Sciatic nerve (tissue), 2 donors: ENCODE measurements at places on chromosomes 4 and X.
A peak's percentile ranks its signal among the peaks of the same experiment; 100 is the strongest.

DNA sequence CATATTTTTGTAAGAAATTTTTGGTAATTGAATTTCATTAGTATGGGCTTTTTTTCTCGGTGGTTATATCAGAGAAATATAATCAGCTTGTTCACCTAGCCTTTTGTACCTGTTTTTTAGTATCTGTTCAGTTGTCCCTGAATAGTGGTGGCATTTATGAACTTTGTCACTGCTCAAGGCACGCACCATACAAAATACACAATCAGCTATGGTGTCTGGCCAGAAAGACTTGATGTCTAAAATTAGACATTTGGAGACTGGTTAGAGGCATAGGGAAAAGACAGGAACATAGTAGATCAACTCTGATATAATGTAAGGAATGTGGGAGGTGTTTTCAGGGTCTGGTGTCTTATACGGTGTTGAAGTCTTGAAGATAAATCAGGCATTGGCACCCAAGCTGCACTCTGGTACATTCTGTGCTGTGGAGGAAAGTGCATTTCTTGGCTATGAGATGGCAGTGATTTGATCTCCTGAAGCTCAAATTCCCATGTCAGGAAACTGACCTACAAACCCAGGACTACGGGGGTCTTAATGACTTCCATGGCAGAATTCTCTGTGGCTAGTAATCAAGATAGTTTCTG, 3.6 kb downstream of the ART3 start:
- DNase-seq = no peak

DNA sequence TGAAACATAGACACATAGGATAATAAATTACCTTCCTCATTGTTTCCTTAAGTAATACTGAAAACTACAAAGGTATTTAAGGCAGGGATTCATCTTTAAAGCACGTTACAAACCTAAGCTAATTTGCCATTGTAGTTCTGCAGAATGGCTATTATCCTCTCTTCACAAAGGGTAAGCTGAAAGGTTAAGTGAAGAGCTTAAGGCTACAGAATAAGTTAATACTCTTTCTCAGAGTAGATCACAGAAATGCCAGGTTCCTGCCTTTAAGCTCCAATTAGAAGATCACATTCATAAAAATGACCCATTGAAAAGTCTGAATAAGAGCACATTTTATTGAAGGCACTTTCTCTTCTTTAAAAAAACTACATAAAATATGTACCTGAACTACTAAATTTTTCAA, 42.1 kb upstream of the PRDM5 start:
- DNase-seq = no peak

DNA sequence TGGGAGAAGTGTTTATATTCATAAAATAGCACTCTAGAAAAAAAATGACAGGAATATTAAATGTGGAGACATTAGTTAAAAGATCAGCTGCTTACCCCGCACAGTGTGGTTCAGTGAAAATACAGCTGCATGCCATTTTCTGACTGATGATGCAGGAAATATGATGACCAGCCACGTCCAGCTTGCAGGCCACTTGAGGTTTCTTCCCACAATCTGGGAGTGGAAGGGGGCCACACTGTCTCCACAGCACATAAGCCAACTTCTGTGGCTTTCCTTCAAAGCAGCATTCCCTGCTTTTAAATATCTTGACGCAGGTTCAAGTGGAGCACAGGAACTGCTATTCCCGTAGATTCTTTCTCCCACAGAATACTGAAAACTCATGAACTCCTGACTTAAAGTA, 173.4 kb upstream of the GALNT7 start:
- no peak for DNase-seq

- DNase-seq = no peak
Measured at GRCh38 chrX:2485789-2486345, 14.9 kb downstream of the DHRSX start.

DNA sequence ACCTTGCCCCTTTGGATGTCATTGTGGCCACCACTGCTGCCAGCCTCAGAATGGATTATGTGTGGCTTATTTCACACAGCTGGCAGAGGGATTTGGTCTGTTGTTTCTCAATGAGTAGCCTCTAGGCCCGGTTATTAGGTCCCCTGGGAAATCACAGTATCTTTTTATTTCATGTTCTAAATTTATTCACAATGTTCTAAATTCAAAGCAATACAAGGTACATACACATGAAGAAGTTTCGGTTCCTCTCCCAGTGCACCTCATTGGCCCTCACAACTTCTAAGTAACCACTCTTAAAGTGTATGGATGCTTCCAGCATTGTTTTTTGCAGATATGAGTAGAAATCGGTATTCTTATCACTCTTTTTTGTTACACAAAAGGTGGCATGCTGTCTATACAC, 262.7 kb downstream of the RCHY1 start:
- no peak for DNase-seq

DNA sequence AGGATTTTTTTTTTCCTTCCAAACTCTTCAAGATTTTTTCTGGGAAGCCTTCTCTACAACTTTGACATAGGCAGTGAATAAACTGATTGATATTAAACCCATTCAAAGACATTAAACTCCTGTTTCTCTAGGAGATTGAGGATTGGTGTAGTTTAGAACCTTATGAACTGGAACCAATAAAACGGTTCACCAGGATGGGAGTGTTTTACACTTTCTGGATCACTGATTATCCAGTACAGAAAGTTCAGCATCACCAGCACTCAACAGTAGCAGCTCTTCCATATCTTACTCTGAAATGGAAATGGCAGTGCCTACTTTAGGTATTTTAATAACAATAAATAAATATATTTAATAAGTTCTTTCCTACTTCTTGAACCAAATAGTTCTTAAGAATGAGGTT, 76.7 kb downstream of the BMPR1B start:
- no peak for DNase-seq

DNA sequence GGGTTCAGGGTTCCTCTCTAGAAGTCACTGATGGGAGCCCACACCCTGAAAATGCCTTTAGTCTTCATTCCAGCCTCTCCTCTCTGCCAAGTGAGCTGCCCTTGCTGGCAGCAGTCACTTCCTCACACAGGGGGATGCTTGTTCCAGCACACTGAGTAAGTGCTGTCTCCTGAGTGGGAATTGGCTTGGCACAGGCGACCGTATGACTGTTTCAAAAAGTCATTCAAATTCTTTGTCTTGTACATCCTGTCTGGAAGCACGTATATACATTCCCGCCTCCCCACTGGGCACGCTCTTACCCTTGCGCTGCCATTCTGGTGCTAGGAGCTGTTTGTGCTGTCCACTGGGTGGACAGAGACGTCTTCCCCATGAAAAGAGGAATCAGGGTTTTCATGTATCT, 40.2 kb upstream of the CD99 start:
- no peak for DNase-seq

- no peak for DNase-seq
Measured at GRCh38 chrX:116409219-116409618, 27.2 kb upstream of the SLC6A14 start.

- no peak for DNase-seq
Measured at GRCh38 chrX:36909676-36910030, 98.5 kb upstream of the FAM47C start.

GRCh38 chrX:153343674-153344073, 9.7 kb downstream of the ZNF275 start:
- no peak for DNase-seq

GRCh38 chr4:98689507-98690174, 31.2 kb upstream of the TSPAN5 start:
- DNase-seq = no peak

DNA sequence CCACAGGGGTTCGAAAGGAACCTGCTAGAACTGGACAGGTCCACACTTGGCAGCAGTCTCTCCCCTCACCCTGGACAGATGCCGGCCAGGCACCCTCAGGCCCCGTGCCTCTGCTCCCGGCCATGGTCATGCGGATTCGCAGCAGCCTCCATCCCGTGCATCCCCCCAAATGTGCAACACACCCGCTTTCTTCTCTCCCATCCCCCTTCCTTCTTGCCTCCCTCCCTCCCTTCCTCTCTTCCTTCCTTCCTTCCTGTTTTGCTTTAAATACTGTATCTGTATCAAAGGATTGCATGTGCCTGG, 35.0 kb upstream of the HMX1 start:
- peak; percentile 13 for DNase-seq

DNA sequence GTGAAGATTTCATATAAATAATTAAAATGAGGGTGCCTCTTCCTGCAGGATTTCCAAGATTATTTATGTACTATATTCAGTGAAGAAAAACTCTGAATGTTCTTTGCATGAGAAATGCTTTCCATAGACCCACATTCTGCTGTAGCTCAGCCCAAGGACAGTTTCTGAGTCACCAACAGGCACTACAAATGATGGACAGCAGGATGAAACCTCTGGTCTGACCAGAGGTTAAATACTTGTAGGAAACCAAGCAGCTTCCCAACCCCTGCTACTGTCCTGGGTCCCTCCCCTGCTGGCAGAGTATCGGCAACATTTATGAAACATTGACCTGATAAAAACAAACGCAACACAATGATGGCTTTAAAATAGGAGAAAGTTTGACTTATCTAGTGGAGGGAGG, 73.1 kb downstream of the CXXC4 start:
- no peak for DNase-seq

- DNase-seq = no peak
Measured at GRCh38 chr4:135239964-135240363, 1038.4 kb upstream of the PABPC4L start.

DNA sequence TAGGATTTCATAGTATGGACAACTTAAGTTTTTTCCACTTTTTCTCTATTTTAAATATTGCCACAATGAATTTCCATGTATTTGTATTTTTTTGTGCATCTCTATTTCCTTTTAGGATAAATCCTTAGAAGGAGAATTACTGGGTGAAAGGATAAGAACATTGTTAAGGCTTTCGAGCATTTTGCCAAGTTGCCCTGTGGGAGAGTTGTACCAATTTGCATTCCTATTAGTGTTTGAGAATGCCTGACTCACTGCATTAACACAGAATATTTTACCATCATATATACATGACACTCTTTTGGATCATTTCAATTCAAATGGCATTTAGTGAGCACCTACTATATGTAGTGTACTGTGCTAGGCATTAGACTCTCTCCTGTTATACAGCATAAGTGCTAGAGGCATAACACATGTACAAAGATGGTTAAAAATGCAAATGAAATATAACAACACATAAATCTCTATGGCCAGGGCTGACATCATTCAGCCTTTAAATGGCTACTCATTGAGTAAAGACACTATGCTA, 57.0 kb downstream of the PLAC1 start:
- no peak for DNase-seq

DNA sequence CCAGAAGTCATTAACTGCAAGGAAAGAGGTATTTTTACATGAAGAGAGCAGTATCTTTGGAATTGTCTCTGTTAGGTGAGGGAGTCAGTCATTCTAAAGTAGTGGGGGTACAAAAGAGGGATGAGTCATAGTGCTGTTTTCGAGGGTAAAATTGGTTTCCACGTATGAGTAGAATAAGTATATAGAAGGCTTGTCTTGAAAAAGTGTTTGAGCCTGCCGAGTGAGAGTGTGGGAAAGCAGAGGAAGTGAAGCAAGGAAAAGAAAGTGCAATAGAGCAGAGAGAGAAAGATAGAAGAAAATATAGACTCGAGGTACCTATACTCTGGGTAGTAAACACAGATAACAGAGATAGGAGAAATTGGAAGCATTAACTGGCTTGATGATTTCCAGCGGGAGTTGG, 696.4 kb downstream of the DMD start:
- DNase-seq = no peak

- no peak for DNase-seq
Measured at GRCh38 chrX:19613645-19614323, 98.5 kb upstream of the MAP3K15 start.

GRCh38 chrX:46561824-46562657, 11.5 kb upstream of the CHST7 start:
- DNase-seq = no peak

DNA sequence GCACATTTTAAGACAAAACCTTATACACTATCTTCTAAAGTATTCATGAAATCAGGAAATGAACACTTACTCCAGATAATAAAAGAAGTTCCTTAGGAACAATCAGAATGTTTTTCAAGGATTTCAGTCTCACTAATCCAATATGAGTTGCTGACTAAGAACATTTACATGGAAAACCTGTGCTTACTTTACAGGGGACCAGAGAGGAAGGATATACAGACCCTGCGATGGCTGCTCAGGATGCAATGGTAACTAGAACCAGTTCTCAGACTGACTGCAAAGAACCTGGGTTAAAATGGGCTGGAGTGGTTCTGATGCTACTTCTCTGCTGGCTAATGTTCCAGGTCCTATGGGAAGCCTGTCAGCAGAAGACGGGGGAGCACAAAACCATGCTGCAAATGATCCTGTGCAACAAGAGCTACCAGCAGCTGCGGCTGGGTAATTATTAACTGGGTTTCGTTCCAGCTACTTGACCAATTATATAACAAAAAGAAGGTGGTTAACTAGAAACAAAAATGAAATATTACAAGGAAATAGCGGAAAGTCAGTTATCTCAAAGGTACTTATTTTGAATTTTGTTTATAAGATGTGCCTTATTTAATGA, 85.3 kb downstream of the ANXA10 start:
- DNase-seq = no peak

DNA sequence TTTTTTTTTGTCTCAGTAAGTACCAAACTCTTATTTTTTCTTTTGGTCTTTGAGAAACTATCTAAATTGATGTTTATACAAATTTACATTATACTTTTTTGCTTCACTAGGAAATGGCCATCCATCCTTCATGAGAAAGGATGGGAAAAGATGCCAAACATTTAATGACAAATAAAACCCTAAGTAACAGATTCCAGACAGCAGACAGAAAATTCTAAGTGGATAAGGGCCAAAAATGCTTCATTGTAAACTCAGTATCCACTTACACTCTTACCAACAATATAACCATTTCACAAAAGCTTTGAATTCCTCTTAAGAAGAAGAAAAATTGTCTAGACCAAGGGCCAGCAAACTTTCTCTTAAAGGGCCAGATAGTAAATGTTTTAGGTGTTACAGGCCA, 3.5 kb downstream of the GUCY1B1 start:
- no peak for DNase-seq

GRCh38 chrX:43745938-43746721, 90.0 kb downstream of the MAOA start:
- no peak for DNase-seq

GRCh38 chr4:74661427-74662201, 132.7 kb downstream of the BTC start:
- DNase-seq = no peak

DNA sequence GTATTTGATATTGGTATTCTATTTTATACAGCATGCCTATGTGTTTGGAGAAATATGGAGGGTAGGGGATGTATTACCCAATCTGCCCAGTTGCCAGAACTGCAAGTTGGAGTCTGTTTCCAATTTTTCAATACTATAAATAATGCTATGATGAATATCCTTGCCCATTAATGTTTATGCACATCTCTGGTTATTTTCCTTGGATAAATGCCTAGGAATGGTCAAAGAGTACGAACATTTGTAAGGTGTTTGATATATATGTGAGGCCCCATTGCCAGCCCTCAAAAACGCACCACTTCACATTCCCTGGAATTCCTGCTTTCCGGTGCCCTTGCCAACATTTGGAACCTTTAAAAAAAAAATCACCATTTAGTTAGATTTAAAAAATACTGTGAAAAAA, 34.3 kb downstream of the CLDN34 start:
- DNase-seq = no peak
